Stimulated activated CD4-positive, alpha-beta T cell treated with anti-CD3 and anti-CD28 coated beads, Interleukin-12 subunit alpha, Interleukin-12 subunit beta, amount 100 ng/mL, for 4 hours (primary cell): ENCODE measurements at places on chromosomes 4 and X.
A peak's percentile ranks its signal among the peaks of the same experiment; 100 is the strongest.

DNA sequence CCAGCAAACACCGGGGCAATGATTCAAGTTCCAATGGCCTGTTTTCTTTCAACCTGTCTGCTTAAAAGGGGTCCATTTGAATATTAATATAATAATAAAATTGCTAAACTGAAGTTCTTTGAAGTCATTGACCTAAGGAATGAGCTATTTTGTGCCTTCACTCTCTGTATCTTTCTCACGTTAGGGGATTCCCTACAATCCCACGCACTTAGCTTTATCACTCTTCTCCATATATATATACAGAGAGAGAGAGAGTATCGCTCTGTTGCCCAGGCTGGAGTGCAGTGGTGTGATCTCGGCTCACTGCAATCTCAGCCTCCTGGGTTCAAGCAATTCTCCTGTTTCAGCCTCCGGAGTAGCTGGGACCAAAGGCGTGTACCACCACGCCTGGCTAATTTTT is 83.9 kb upstream of the NWD2 start:
- DNase-seq = no peak

- DNase-seq = no peak
These were observed 770.1 kb upstream of the GALNTL6 start for GRCh38 chr4:171042989-171043524.

DNA sequence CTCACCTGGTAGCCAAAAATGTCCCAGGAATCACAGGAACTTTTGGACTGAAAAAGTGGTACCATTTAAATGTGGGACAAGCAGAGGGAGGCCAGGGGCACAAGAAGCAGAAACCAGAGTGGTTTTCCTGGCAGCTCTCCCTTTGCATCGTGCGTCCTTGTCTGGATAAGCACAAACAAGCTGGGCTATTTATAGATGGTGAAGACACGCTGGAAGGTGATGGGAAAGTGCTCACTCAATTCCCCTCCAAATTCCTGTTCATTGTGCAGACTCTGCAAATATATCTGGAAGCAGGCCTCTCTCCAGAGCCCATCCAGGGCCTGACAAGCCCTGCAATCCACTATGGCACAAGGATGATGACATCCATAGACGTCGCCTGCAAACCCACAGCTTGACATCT is 63.6 kb upstream of the MAP3K15 start:
- DNase-seq = no peak

DNA sequence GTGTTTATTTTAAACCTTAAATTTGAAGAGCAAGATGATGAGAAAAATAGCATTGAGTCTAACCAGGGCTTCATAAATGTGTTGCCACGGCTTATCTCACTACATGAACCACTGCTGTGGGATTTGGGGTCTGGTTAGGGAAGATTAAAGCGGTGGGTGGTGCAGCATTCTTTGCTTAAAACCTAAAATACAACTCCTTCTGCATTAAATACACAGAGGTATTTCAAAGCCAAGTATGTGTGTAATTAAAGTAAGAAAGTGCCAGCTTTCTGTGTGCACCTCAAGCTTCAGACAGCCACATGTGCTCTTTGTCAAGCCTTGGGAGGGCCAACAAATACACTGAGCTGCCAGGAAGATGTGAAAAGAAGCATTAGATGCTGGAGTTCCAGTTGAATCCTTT is 128.0 kb downstream of the CPE start:
- DNase-seq = no peak

- no peak for DNase-seq
These were observed 35.2 kb downstream of the SLC25A5 start for GRCh38 chrX:119503484-119503861.

GRCh38 chr4:184201179-184201578 is 16.5 kb downstream of the ENPP6 start:
- DNase-seq = no peak

- DNase-seq = no peak
These were observed 2.6 kb downstream of the GIMD1 start for GRCh38 chr4:106366026-106366425.

DNA sequence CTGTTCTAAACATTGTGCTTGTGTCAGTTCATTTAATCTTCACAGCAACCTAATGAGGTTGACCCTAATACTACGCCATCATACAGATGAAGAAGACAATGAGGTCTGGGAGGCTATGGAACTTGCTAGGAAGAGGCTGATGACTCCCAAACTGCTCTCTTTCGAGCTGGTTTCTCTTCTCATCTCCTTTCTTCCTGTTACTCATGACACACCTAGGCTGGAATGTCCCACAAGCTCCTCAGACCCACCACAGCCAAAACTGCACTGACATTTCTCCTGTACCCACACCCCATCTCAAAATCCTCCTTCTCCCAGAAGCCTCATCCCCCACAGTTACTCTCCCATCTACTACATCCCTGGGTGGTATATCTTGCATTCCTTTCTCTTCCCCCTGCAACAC is 27.4 kb upstream of the PJA1 start:
- no peak for DNase-seq

DNA sequence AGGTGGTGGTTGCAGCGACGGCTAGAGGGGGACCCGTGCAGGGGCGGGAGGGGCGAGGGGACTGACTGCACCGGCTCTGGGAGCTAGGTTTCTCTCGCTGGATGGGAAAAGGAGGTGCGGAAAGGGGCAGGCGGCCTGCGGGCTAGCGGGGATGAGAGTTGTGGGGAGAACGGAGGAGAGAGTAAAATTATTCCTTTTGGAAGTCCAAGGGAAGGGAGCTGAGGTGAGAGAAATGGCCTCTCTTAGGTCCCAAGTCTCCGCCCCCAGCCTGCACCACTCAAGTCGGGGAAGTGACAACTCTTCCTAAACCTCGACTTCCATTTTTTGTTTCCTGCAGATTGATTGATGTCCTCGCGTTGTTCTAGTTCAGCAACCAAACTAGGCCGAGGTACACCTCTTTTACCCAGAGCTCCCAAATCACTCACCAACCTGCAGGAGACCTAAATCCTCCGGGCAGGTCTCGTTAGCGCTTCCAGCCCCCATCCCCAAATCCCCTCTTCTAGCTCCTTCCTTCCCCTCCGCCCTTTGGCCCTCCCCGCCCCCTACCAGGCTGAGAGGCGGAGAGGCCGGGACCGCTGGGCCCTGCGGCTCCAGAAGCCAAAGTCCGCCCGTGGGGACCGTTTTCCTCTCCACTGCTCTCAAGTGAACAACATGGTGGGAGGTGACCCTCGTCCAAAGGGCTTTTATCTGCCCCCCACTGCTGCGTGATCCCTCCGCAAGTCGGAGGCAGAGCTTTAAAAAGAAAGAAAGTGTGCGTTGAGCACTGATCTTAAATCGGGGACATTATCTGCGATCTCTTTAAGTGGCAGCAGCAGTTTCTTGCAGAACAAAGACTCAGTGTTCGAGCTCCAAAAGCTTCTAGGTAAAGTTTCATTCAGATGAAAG is 7.3 kb downstream of the PITX2 start:
- no peak for DNase-seq

- DNase-seq = no peak
These were observed 65.6 kb downstream of the MID1 start for GRCh38 chrX:10554612-10555270.

DNA sequence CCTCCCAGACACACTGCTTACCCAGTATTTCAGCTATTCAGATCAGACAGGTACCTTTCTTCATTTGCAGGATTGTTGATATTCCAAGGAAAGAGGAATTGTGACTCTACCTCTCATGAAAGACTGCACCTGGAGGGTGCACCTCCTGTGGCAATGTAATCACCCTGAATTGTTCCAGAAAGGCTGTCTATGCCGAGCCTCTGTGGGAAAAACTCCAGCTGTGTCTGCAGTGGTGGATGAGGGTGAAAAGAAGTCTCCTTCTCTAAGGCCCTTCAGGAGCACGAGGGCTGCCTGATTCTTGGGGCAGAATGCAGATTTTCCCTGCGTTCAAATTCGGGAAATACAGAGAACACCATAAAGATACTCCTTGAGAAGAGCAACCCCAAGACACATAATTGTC is 108.2 kb upstream of the ADAMTS3 start:
- DNase-seq = no peak

DNA sequence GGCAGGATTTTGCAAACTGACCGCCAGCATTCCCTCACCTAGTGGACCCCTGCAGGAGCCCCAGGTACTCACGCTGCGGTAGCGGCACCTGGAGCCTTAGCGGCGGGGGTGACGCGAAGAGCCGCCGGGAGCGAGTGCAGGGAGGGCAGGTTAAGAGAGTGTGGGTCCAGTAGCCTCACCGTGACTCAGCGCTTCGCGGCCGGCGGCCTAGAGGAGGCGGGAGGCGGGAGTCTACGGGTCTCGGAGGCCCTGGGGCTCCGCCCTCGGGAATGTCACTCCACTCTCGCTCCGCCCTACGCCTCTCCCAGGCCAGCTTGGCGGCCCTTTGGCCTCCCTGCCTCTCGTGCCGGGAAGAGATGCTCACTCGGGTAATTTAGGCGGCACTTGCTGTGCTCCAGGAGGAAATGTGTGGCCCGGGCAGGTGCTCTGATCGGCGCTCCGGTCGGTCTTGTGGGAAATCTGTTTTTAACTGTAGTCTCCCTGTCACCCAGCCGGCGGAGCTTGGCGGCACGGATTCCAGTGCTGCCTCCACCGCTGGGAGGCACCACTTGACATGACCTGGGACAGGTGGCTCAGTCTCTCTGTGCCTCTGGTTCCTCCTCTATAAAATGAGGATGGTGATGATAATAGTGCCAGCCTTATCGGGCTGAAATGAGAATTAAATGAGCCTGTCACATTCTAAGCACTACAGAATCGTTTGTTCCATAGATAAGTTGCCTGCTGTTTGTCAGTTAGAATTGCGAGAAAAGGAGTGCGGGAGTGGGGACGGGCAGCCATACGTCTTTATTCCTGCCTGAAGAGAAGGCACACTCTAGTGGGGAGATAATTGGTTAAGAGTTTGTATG is at the start of gene PIR:
PIR (minus strand) TSS at position 216 of the 845 bp plus-strand sequence. CDS start 2,076 bp downstream, outside the sequence.
- DNase-seq = peak; percentile 57

DNA sequence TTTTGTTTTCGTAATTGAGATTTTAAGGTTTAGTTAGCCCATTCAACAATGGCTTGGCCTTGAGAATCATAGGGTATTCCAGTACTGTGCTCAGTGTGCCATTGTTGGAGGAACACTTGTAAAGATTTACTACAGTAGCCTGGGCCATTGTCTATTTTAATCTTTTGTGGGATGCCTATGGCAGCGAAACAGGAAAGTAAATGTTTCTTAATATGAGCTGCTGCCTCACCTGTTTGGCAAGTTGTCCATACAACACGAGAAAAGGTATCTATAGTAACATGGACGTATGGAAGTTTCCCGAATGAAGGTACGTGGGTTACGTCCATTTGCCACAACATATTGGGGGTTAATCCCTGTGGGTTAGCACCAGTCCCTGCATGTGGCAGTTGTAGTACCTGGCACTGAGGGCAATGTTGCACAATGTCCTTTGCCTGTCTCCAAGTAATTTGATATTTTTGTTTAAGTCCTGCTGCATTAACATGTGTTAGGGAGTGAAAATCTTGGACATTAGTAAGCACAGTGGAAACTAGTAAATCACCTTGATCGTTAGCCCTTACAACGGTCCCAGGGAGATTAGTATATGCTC is 38.6 kb upstream of the AADAT start:
- DNase-seq = no peak

GRCh38 chr4:73735231-73735630 is 5.1 kb upstream of the CXCL8 start:
- no peak for DNase-seq

- DNase-seq = no peak
These were observed 16.5 kb upstream of the SYNPO2 start for GRCh38 chr4:118872181-118872580.

GRCh38 chrX:15874672-15875071 is 20.1 kb upstream of the AP1S2 start:
- DNase-seq = no peak

GRCh38 chr4:37628977-37629609 is 57.1 kb downstream of the RELL1 start:
- no peak for DNase-seq

DNA sequence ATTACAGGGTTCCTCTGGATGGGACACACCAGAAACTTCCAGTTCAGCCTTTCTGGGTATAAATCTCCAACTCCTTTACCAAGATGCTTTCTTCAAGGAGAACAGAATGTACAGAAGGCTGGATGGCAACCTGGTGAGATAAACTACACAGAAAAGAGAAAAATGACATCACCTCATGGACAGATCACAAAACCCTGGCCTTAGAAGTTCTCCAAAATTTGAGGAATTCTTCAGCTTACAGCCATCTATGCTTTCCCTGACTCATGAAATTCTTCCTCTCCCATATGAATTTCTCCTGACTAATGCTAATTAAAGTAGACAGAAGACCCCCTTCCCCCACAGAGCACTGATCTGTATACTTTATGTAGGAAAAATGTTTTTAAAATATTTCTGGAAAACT is 345.4 kb downstream of the STIM2 start:
- no peak for DNase-seq

- DNase-seq = no peak
These were observed 189.2 kb downstream of the GPM6A start for GRCh38 chr4:175622887-175623286.

DNA sequence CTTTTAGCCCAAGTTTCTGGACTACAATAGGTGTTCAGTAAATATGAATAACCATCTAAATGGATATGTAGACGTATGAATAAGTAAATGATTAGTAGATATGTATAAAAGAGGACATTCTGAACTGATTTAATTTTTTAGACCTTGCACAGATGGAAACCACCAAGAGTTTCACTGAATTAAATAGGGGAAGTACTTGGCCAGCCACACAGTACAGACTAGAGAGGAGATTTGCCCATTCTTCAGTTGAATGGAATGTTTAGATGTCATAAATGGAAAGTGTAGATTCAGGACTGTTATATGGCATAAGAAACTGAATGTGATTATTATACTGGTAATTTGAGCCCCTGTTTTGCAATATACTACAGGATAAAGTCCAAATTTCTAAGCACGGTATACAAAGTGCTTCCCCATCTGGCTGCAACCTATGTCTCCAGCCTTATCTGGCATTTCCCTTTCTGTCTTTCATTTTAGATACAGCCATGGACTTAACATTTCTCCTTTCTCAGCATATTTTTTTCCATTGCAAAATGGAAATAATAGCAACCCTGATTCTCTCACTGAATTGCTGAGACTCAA is 137.8 kb upstream of the HS3ST1 start:
- DNase-seq = no peak

DNA sequence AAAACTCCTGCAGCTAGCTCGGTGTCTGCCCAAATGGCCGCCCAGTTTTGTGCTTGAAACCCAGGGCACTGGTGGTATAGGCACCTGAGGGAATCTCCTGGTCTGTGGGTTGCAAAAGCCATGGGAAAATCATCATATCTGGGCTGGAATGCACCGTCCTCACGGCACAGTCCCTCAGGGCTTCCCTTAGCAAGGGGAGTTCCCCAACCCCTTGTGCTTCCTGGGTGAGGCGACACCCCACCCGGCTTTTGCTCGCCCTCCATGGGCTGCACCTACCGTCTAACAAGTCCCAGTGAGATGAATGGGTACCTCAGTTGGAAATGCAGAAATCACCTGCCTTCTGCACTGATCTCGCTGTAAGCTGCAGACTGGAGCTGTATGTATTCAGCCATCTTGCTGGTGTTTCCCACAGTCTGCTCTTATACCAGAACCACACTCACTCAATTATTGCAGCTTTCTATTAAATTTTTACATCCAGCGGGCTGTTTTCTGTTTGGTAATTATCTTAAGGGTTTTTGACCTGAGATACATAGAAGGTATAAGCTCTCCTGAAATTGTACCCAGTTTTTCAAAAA is 36.7 kb upstream of the NPNT start:
- no peak for DNase-seq
